HS-5 (cell line): ENCODE measurements at places on chromosomes 6 and 20.

DNA sequence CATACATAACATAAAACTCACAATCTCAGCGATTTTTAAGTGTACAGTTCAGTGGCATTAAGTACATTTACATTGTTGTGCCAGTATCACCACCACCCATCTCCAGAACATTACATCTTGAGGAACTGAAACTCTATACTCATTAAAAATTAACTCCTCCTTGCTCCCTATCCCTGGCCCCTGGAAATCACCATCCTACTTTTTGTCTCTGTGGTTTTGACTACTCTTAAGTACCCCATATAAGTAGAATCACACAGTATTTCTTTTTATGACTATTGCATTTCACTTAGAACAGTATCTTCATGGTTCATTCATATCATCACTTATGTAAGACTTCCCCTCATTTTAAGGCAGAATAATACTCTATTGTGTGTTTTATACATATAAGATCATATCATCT lies 1108.1 kb downstream of the GRIK2 start:
- no peak for DNase-seq

- DNase-seq = no peak
Measured at GRCh38 chr20:16580620-16581019, 7.4 kb upstream of the KIF16B start.

GRCh38 chr20:46255440-46256104 lies 52.7 kb downstream of the CDH22 start:
- DNase-seq = no peak

- no peak for DNase-seq
Measured at GRCh38 chr20:49281059-49281912, 3.4 kb upstream of the ZNFX1 start.

DNA sequence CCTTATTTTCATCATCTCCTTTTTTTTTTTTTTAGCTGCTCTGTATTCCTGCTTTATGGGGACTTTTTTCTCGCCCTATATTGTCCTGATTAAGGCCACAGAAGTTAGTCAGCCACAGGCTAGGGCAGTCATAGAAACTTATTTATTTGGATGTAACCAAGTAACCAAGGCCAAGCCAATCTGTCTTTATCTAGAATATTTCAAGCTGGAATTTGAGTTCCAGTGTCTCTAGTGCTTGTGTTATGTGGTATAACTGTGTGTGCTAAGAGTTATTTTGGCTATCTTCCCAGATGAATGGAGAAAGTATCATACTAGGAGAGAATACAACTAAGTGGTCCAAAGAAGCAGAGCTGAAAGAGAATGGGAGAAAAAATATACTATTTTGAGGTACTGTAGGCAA lies 751.5 kb downstream of the CBLN4 start:
- DNase-seq = no peak

DNA sequence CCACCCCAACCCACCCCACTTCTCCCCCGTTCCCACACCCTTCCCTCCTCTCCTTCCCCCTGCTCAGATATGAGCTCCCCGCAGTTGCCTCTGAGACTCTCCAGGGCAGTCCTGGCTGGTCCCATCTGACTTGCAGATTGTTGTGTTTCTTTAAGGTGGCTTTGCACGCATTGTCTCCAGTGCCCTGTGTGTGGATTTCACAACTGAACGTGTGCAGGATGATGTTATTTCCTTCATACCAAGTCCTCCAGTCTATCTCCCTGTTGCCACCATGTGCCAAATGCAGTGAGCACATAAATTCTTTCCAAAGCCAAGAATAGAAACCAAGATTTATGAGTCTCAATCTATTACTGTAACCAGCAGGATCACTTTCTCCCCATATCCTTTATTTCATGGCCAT lies 79.1 kb downstream of the TMEM242 start:
- no peak for DNase-seq

GRCh38 chr6:159047891-159048685 lies 3.3 kb upstream of the TAGAP start:
- no peak for DNase-seq
